Sigmoid colon (tissue), 7 donors: ENCODE measurements at places on chromosomes 5 and 9.

GRCh38 chr9:101220341-101220740 lies 164.5 kb downstream of the BAAT start:
- no peak for DNase-seq

- no peak for DNase-seq
Observed at GRCh38 chr5:16057277-16057676, 122.3 kb downstream of the MARCHF11 start.

DNA sequence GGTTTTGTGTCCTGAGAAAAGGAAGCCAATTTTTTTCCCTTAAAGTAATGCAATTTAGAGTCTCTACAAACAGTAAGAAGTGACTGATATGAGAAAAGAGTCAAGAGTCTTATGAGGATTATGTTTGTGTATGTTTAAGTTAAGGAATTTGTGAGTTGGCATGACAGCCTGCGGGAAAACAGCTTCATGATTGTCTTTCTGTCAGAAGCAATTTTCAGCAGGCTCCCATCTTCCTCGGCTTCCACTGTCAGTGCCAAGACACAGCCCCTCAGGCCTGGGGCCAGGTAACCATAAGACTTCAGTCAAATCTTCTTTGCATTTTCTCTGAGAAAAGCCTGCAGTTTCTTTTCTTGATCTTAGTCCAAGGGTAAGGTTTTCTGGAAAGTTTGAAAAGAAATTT lies 17.0 kb upstream of the SELENOP start:
- no peak for DNase-seq

DNA sequence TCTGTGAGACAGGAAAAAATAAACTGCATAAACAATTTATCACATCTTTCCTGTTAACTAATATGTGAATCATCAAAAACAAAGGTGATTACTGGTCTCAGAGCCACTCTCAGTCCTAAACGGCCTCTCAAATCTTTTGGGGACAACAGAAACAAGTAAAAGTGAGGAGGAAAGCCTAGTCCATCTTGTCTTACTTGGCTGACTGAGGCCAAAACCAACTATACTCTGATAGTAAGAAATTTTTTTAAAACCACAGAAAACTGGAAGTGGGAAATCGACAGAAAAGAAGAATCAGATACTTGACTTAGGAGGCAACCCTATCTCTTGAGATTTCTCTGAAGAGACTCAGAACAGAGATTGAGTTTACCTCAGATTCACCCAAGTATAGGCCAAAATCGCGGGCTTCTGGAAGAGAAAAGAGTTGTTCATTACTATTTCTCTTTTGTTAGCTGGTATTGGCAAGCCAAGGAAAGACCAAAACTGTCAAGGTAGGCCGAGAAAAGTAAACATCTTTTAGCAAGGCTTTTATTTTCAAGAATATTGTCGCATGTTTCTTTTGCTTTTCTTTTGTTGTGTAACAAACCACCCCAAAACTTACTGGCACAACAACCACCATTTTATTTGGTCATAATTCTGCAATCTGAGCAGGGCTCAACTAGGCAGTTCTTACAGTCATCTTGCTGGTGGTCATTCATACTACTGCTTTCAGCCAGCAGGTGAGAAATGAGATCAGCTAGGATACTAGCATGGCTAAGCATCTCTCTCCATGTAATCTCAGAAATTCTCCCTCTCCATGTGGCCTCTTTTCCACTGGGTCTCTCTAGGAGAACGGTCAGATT lies 46.1 kb downstream of the RFX3 start:
- DNase-seq, result no peak

- no peak for DNase-seq
Observed at GRCh38 chr9:9855177-9856078, 757.4 kb downstream of the PTPRD start.

DNA sequence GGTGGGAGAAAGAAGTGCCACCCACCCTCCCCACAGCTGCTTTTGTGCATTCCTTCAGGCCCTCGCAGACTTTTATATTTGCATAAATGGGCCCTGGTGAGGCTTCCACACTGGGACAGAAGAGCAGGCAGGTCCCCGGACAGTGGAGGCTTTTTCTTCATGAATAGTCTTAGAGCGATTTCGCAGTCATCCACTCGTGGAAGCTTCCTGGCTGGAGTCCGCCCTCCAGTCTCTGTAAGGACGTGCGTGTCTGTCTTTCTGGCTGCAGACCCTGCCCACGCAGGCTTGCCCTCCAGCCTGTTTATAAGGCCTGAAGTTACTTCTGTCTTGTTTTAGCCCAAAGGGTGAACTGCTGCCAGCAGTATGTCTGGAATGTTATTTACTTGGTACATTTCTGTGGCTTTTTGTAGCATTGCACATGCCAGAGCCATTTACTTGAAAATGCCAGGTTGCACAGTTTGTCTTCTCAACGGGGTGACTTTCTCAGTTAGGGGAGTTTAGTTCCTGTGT lies 195.7 kb downstream of the AOPEP start:
- peak; percentile 76 for DNase-seq

- DNase-seq, result no peak
Observed at GRCh38 chr5:173902743-173903142, 14.6 kb downstream of the CPEB4 start.

GRCh38 chr9:114124666-114125475 lies 25.8 kb upstream of the KIF12 start:
- no peak for DNase-seq
